CD4-positive, CD25-positive, alpha-beta regulatory T cell (primary cell): ENCODE measurements at places on chromosomes 4 and X.

DNA sequence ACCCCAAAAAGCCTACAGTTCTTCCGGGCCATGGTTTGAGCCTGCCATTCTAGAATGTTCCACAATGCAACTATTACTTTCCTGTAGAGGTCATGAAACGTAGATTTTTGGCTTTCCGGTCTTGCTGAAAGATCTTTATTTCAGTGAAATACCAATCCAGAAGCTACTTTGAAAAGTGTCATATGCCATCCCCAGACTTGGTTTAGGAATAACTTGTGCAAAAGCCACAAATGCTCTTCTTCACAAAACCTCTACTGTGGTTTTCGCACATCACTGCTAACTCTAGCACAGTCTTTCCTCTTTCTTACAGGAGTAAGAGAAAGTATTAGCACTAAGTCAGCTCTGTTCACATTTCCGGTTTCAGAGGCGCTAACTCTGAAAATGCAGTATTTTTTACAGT is 12.7 kb upstream of the CD40LG start:
- DNase-seq, result peak; percentile 20
- no peaks in the 10 kb centered on the region for H3K36me3 ChIP-seq
- peak overlapping the region; percentile 54 for H3K4me3 ChIP-seq
- H3K4me1 ChIP-seq, result peaks cover 34% of the 10 kb centered on the region
- H3K27ac ChIP-seq, result peak overlapping the region; percentile 65

- H3K36me3 ChIP-seq, result no peaks in the 10 kb centered on the region
- H3K27me3 ChIP-seq, result no peaks in the 10 kb centered on the region
- no peak overlapping the region for H3K4me3 ChIP-seq
- no peaks in the 10 kb centered on the region for H3K4me1 ChIP-seq
- no peak for DNase-seq
- no peak overlapping the region for H3K27ac ChIP-seq
Measured at GRCh38 chr4:189202869-189203271, 737.8 kb upstream of the FRG1 start.

GRCh38 chr4:54224996-54225597 is 4.0 kb upstream of the PDGFRA start:
- no peak overlapping the region for H3K4me3 ChIP-seq
- H3K27ac ChIP-seq, result no peak overlapping the region
- no peaks in the 10 kb centered on the region for H3K36me3 ChIP-seq
- H3K27me3 ChIP-seq, result peaks cover 20% of the 10 kb centered on the region
- H3K4me1 ChIP-seq, result peaks cover 14% of the 10 kb centered on the region

GRCh38 chr4:62622089-62622488 is 1422.0 kb downstream of the ADGRL3 start:
- H3K27ac ChIP-seq, result no peak overlapping the region
- H3K4me3 ChIP-seq, result no peak overlapping the region
- H3K4me1 ChIP-seq, result no peaks in the 10 kb centered on the region
- H3K27me3 ChIP-seq, result no peaks in the 10 kb centered on the region

DNA sequence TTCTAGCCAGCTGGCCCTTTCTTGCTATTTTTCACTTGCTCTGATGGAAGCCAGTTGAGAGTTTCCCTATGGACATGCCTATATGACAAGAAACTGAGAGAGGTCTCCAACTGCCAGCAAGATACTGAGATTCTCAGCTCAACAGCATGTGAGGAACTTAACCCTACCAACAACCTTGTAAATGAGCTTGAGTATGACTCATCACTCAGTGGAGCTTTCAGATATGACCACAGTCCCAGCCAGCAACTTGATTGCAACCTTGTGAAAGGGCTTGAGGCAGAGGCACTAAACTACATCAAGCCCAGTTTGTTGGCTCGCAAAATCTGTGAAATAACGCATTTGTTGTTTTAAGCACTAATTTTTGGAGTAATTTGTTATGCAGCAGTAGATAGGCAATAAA is 175.8 kb downstream of the COMMD8 start:
- H3K27me3 ChIP-seq, result no peaks in the 10 kb centered on the region
- no peak overlapping the region for H3K4me3 ChIP-seq
- no peaks in the 10 kb centered on the region for H3K36me3 ChIP-seq
- DNase-seq, result no peak
- H3K4me1 ChIP-seq, result no peaks in the 10 kb centered on the region

GRCh38 chr4:58688568-58688967 is 1578.4 kb upstream of the IGFBP7 start:
- H3K36me3 ChIP-seq, result no peaks in the 10 kb centered on the region
- H3K4me3 ChIP-seq, result no peak overlapping the region
- no peak for DNase-seq
- H3K4me1 ChIP-seq, result no peaks in the 10 kb centered on the region
- no peak overlapping the region for H3K27ac ChIP-seq
- no peaks in the 10 kb centered on the region for H3K27me3 ChIP-seq

DNA sequence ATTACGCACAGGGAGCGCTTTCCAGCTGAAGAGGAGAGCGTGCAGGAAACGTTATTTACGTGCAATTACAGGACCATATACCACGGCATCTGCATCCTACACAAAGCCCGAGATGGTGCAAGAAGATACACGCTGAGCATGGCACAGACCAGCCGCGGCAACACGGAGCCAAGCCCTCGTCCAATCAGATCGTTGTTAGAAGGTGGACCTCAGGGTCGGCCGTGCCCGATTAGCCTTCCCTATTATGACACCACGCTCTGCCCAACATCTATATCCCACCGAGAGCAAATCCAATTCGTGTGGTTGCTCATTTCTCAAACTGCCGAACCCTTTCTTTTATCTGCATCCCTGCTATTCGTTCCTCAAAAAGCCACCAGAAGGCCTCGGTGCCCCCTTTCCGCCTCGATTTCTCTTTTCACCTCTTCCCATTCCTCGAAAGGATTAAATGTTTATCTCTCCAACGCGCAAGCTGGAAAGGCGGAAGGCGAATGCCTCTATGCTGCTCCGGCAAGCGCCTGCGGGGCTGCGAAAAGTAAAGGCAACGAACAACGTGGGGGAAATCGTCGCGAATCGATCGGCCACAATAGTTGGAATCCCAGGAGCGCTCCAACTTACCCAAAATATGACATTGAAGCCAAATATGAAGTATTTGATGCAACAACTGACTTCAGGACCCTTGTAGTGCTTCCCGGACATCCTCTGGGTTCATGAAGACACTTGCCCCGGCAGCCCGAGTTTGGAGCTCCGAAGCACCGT is 702 bp downstream of the TSPAN5 start:
- H3K27me3 ChIP-seq, result no peaks in the 10 kb centered on the region
- no peaks in the 10 kb centered on the region for H3K36me3 ChIP-seq
- peak; percentile 28 for DNase-seq
- peak overlapping the region; percentile 95 for H3K4me3 ChIP-seq
- peaks cover 75% of the 10 kb centered on the region for H3K4me1 ChIP-seq

DNA sequence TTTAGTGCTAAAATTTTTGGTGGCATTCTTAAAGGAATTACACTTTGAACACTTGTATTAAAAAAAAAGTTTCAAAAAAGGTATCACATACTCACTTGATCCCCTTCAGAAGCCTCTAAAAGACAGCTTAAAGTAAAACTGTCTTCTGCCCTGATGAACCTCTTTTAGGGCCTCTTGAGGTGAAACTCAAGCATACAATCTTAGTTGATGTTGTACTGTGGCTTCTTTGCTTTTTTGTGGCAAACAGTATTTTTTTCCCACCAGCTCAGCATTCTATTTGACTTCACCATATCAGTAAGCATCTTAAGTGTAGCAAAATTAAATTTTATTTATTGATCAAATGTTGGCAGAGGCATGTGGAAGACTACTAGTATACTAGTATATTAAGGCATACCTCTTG is 13.7 kb downstream of the SEC24B start:
- no peak overlapping the region for H3K27ac ChIP-seq
- H3K4me1 ChIP-seq, result peaks cover 9% of the 10 kb centered on the region
- no peak for DNase-seq

- no peaks in the 10 kb centered on the region for H3K27me3 ChIP-seq
- no peak for DNase-seq
- no peaks in the 10 kb centered on the region for H3K4me1 ChIP-seq
- no peak overlapping the region for H3K27ac ChIP-seq
- H3K36me3 ChIP-seq, result no peaks in the 10 kb centered on the region
- no peak overlapping the region for H3K4me3 ChIP-seq
Measured at GRCh38 chr4:116070283-116070682, 956.9 kb upstream of the NDST4 start.
